ENCODE measurements at places on chromosomes 6 and 20.

GRCh38 chr20:5595744-5596143 is 154.5 kb upstream of the SHLD1 start:
- DNase-seq: no peak

- no peak for DNase-seq
Observed at GRCh38 chr20:59441860-59442810, 141.7 kb downstream of the EDN3 start.

DNA sequence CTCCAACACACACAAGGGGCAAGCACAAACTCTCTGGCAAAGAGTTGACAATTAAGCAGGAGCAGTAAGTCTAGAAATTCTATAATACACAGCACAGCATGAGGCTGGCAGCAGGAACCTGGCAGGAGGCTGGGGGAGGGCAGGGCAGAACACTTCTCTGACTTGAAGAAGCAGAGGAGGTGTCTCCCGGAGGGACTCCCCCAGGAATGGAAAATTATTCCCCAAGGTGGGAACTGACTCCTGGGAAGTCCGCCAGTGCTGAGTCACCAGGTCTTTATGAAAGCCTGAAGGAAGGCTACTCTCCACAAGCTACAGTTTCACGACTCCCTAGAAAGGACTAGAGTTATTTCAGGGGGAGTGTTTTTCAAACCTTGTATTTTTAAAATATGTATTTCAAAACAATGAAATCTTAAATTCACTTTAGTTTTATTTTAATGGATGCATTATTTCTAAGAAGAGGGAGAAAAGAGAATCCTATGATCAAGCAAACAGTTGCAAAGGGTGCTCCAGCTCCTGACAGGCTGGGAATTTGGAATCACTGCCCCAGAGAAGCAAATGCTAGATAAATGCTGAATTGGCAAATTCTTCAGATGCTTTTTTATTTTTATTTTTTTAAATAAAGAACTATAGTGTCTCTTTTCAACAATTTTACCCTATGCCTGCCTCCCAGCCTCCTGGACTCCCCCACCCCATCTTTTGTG is 192.8 kb downstream of the LY86 start:
- DNase-seq: no peak

- DNase-seq: no peak
Observed at GRCh38 chr6:155317186-155317585, 2.9 kb upstream of the TFB1M start.

GRCh38 chr6:133947302-133947900 is 5.6 kb upstream of the TBPL1 start:
- no peak for DNase-seq

DNA sequence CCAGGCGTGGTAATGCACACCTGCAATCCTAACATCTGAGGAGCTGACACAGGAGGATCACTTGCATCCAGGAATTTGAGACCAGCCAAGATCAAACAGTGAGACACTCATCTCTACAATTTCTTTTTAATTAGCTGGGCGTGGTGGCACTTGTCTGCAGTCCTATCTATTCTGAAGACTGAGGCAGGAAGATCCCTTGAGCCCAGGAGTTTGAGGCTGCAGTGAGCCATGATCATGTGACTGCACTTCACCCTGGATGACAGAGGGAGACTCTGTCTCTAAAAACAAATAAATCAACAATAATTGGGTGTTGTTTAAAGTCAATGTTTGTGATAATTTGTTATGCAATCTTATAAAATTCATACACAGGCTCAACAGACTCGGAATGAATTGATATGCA is 18.0 kb upstream of the HLA-A start:
- DNase-seq: no peak

DNA sequence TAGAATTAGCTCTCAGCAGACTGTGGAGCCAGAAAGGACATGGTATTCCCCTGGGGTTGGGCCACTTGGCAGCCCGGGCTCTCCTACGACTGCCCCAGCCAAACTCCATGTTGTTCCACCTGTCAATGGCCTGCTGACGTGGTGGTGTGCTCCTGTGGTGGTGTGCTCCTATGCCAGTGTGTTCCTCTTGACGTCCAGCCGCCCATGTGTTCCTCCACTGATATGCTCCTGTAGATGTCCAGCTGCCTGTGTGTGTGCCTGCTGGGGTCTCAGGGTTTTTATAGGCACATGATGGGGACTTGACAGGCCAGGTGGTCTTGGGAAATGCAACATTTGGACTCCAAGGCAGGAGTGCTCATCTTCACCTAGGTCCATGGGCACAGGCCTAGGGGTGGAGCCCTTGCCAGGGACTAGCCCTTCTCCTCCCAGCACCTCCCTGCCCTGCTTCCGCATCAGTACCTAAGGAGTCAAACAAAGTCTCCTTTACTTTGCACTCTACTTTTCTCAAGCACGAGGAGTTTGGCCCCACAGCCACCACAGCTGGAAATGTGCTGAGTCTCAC is 133.5 kb downstream of the TINAG start:
- no peak for DNase-seq

DNA sequence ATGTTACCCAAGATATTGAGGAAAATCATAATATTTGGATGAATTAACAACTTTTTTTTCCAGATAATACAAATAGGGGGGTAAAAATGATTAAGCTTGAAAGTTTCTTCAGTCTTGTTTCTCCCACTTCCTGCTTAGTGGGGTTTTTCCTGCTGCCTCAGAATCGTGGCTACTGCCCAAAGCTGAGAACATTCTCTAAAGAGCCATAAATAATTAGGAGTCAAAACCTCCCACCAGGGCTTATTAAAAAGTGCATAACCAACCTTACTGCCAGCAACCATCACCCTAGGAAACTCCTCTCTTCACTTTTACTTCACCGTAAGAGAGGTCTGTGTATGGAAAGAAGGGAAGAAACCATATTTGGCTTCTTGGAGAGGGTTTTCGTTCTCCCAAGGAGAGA is 9.0 kb upstream of the LCA5 start:
- no peak for DNase-seq

DNA sequence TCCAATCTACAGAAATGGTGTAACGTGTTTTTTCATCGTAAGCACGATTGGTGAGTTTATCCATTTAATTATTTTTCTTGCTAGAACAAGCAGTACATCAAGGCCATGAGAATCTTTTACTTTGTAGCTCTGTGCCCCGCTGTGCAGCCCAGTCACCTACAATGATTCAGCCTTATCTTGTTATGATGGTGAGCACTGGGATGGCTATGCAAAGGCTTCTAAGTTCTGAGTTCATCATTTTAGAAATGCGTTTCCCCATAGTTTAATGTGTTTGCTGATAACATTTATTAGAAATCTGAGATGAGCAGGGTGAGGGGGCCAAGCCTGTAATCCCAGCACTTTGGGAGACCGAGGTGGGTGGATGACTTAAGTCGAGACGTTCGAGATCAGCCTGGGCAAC is 111.8 kb upstream of the QKI start:
- no peak for DNase-seq

DNA sequence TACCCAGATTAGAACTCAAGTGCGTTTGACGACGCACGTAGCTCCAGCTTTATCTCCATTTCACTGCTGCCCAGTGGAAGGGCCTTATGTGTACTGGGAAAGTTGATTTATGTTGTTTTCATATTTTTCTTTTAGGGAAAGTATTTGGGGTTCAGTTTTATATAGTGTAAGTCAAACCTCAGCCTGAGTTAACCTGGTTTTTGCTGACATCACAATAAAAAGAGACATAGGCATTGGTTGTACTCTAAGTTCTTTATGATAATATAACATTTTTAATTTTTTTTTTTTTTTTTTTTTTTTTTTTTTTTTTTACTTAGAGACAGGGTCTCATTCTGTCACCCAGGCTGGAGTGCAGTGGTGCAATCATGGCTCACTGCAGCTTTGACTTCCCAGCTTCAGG is 34.1 kb upstream of the PRL start:
- DNase-seq: no peak

GRCh38 chr6:168628732-168629245 is 187.8 kb downstream of the SMOC2 start:
- no peak for DNase-seq

DNA sequence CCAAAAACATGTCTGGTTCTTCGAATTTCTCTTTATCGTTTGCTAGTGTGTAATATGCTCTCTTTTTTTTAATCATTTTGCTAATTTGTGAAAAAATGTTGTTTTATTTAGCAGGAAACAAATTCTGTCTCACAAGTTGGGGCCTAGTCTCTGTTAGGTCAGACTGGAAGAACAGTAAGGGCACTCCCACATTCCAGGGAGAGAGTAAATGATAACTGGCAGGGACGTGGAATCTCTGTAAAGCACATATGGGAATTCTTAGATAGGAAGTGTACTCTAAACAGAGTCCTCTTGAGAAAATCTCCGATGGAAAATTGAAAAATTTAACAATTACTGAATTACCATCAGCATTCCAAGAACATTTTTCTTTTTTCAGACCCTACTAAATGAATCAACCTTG is 16.4 kb upstream of the CCDC28A start:
- DNase-seq: no peak

DNA sequence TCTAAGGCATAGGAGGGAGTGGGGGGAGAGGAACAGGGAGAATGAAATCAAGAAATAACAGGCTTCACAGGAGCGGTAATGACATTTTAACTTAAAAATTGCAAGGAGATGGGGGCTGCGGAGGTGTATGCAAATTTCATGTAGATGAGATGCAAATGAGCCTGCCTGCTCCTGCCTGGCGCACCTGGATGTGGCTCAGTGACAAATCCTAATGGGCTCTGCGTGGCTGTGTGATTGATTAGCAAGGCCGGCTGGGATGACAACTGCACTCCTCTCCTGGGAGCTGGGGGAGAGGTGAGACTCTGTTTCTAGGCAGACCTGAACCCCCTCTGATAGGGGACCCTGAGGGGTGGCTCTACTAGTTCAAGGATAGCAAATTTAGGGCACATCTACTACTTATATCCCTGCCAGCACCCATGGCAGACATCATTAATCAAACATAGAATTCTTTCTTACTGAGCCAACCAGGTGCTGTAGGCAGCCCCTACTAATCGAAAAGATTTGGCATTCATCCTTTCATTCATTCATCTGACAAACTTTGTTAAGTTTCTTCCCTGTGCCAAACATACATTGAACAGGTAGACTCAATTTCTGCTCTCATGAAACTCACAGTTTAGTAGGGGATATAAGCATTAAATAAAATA is 38.4 kb upstream of the TGM2 start:
- no peak for DNase-seq

DNA sequence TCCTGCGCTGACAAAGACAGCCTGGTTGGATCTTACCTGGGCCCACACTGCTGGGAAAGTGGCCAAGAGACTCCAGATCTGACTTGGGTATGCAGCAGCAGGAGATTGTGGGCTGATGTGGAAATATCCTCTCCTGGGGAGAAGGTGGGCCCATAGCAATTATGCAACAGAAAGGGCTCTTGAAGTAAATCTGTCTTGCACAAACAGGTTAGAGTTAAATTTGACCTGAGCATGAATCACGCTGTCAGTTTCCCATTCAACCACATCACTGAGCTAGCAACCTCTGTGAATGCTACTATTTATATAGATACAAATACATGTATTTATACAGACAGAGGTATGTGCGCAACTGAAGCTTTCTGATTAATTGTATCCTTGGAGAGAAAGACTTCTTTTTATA is 28.3 kb upstream of the PDYN start:
- no peak for DNase-seq

GRCh38 chr6:154773610-154774089 is 40.4 kb downstream of the SCAF8 start:
- DNase-seq: no peak

- DNase-seq: no peak
Observed at GRCh38 chr6:170186941-170187668, 103.8 kb downstream of the DLL1 start.

DNA sequence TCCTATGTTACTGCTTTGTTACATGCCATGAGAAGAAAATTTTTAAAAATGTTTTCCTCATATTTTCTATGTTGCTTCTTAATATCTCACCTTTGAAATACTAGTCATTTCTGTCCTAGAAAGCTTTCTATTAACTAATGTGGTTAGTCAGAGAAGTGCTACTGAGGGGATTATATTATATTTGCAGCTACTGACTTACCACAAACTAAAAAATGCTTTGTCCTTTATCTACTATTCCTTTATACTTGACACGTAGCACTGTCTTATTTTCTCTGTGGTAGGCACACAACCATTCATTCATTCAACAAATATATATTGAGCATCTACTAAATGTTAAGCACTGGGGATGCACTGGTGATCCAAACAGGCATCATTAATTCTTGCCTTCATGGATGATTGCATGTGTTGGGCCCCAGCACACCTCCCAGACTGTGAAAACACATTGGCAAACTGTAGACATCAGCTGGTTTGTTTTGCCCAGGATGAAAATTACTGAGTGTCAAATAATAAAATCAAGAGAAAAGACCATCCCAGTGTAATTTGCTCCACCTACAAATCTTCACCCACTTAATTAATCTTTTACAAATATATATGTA is 10.7 kb upstream of the MLIP start:
- DNase-seq: no peak

- DNase-seq: no peak
Observed at GRCh38 chr6:89281779-89282246, 33.3 kb downstream of the GABRR2 start.

DNA sequence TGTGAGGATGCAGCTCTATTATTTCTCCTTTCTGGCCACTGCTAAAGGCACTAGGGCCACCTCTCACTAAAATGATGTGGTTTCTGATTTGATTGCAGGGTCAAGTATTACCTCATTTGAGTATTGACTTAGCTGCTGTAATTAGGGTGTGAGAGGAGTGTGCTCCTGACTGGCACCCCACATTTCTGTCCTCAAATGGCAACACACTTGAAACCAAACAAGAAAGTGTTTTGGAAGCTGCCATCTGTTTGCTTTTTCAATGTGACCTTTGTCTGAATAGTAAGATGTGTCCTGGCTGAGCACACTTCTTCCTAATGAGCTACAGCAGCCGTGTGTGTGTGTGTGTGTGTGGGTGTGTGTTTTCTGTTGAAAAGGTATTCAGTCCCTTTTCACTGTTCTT is 62.8 kb upstream of the SCP2D1 start:
- no peak for DNase-seq

GRCh38 chr20:46070215-46070900 is 19.4 kb downstream of the NCOA5 start:
- DNase-seq: no peak

GRCh38 chr6:124796464-124796970 is 165.7 kb upstream of the RNF217 start:
- DNase-seq: no peak

GRCh38 chr6:7841781-7842468 is 68.7 kb downstream of the TXNDC5 start:
- DNase-seq: no peak

DNA sequence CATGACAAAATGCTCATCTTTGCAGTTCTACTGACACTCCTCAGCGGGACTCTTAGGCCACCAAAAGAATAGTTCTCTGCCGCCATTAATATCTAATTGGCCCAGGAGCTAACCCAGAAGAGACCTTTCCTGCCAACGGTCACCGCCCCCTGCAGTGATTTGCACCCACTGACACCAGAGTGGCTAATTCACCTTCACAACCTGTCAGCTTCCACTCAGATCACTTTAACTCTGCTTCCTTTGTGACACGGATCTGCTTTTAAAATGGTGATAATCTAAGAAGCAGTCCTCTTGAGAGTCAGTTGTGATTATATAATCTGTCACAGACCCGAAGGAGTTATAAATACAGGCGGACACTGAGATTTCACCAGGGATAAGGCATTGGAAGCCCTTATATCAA is 172.8 kb downstream of the FRK start:
- DNase-seq: no peak

GRCh38 chr6:25660512-25660911 is 8.5 kb downstream of the SCGN start:
- no peak for DNase-seq

Data from activated gamma-delta T cell treated with Interleukin-2 at 50 U/mL for 16 hours (primary cell).